ENCODE measurements at places on chromosomes 2 and 18. TPM values are rescaled to one million over a fixed set of nuclear protein-coding genes. Genes with fewer than 3 reads are reported as not detected.

Gene UGT1A6
- total RNA-seq, result not detected

Gene GPAT2
- total RNA-seq, result 1.2 TPM

Gene ACMSD
- not detected for total RNA-seq

Gene CYP27A1
- total RNA-seq, result 5.7 TPM

Gene CYTIP
- total RNA-seq, result 0.27 TPM

Gene IL1RL1
- total RNA-seq, result 0.27 TPM

Gene SNORC
- 4.2 TPM for total RNA-seq

Gene BOLL
- total RNA-seq, result not detected

Gene RSAD2
- 1.5 TPM for total RNA-seq

Gene SLC11A1
- total RNA-seq, result 1.5 TPM

Gene CFAP65
- total RNA-seq, result 1.00 TPM

Gene MATN3
- total RNA-seq, result 3.1 TPM

Gene EPC2
- total RNA-seq, result 77.9 TPM

Gene SKA1
- 5.3 TPM for total RNA-seq

Gene ZFP36L2
- 6.6 TPM for total RNA-seq

Gene MAP3K19
- 3.1 TPM for total RNA-seq

Gene CCBE1
- total RNA-seq, result 4.3 TPM

Gene ARHGEF4
- total RNA-seq, result 35.3 TPM

Gene ASXL3
- total RNA-seq, result 98.8 TPM

Gene CBLN2
- 42.6 TPM for total RNA-seq

Gene ABCB11
- 2.6 TPM for total RNA-seq

Gene RESP18
- 1.1 TPM for total RNA-seq

Gene SCYGR1
- not detected for total RNA-seq

Gene TMEM214
- total RNA-seq, result 18.8 TPM

Gene ASB18
- 0.45 TPM for total RNA-seq

Gene ATP6V1B1
- not detected for total RNA-seq

Gene NOSTRIN
- 8.7 TPM for total RNA-seq

Gene UGT1A4
- not detected for total RNA-seq

Gene EFR3B
- 31.9 TPM for total RNA-seq

Gene TM4SF20
- total RNA-seq, result not detected

Gene HOXD13
- not detected for total RNA-seq

Gene ICOS
- total RNA-seq, result not detected

Gene NYAP2
- 21.1 TPM for total RNA-seq

Gene IL37
- not detected for total RNA-seq

Gene CNTNAP5
- total RNA-seq, result 49.7 TPM

Gene IL18RAP
- not detected for total RNA-seq

Gene HTR2B
- total RNA-seq, result 0.27 TPM

Data from cerebellum (tissue), 4 donors.